ENCODE measurements at places on chromosomes 3 and 15. TPM values are rescaled to one million over a fixed set of nuclear protein-coding genes. Genes with fewer than 3 reads are reported as not detected.

LYZL4 gene
- not detected for total RNA-seq

DOCK3 gene
- 1.7 TPM for total RNA-seq

PROS1 gene
- 0.08 TPM for total RNA-seq

LARP6 gene
- total RNA-seq = 0.05 TPM

CDC25A gene
- 31.5 TPM for total RNA-seq

GRCh38 chr3:122719273-122719921 is 38.8 kb downstream of the PARP14 start:
- DNase-seq = no peak

- DNase-seq = no peak
These were observed 123.6 kb upstream of the GALNT15 start for GRCh38 chr3:16050641-16051467.

GRCh38 chr3:70249509-70250160 is 62.8 kb downstream of the MDFIC2 start:
- DNase-seq = no peak

DNA sequence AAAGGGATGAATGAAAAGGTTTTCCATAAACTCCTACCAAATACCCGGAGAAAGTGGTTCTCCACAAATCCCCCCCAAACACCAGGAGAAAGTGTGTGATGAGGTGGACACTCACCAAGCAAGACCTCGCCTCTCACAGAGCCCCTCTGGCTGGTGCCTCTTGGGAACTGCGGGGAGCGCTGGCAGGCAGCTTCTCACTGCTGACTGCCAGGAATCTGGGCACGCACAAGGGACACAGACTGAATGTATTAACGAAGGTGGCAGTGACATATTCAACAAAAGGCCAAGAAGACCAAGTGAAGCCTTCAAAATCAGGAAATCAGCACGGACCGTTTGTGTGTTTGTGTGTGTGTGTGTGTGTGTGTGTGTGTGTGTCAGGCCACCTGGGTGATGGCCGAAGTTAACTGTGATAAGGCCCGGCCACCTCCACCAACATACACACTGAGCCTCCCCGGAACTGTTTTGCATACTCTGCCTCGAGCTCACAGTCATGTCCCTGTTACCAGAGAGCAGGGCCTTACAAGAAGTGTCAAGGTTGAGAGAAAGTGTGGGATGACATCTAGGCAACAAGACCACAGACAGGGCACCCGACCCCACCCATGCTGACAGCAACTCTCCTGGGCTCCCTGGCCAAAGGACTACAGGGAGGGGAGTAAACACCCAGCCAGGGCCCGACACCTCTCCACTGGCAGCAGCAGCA is 18.0 kb downstream of the ATP10A start:
- no peak for DNase-seq

DNA sequence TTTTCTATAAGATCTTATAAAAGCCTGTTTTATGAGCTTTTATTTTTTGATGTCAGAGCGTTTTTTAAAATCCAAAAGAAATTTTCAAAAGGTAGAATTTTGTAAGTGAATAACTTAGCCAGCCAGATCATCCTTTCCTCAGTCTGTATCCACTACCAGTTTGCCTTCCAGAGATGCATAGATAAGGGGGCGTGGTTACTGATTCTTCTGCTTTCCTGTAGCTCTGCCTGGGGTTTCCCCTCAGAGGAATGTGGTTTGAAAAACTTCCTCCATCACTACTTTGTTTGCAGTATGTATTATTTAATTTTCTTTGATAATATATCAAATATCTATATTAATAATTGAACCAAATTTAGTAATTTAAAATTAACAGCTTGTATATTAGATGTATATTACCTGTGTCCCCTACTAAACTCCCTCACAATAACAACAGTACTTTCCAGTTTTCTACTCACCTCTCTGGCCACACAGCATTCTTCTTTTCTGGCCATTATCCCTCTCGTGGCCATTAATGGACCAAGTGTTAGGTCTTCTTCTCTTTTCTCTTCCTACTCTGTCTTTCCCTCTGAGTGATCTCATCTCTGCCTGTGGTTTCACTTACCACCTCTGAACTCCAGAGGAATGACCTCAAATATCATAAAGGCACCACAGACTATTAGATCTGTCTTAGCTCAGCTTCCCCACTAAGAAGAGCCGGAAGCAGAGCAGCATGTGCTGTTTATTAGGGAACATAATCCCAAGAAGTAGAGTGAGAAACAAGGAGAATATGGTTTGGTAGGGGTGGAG is 239.7 kb downstream of the UBE2E2 start:
- DNase-seq = no peak

- DNase-seq = no peak
These were observed 186.7 kb upstream of the GADL1 start for GRCh38 chr3:31081018-31081662.

DNA sequence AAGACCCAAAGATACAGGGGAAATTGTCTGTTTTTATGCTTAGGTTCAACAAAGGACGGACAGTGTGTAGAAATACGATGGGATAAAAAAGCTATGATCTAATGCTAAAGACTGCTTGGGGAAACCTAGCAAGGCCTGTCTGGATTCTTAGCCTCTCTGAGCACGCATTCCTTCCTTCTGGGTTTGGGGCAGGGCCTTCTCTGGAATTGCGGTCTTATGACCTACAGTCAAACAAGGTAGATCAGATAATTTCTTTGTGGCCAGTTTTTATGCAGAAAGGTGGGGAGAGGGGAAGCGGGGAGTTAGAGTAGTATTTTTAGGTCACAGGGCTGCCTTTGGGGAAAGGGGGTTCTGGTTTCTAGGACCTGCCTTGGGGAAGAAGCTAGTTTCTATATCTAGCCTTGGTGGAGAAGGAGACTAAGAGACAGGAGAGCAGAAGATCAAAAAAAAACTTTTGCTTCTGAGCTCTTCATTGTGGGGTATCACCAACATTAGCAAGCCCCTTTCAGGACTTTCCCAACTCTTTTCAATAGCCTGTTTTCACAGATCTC is 39.1 kb upstream of the LIPC start:
- no peak for DNase-seq

DNA sequence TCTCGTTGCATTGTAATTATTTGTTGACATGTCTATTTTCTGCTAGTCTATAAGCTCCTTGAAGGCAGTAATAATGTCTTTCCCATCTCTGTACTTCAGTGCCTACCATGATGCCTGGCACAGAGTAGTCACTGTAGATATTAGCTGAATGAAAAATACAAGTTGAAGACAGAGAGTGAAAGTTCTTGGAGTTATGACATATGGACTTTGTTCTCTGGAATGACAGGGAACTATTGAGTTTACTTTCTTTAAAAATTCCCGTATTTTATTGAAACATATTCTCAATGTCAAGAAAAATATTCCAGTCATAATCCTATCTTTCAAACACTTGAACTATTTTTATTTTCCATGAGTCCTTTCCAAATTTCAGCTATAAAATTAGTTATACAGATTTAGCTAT is 3.0 kb downstream of the BLM start:
- DNase-seq = no peak

DNA sequence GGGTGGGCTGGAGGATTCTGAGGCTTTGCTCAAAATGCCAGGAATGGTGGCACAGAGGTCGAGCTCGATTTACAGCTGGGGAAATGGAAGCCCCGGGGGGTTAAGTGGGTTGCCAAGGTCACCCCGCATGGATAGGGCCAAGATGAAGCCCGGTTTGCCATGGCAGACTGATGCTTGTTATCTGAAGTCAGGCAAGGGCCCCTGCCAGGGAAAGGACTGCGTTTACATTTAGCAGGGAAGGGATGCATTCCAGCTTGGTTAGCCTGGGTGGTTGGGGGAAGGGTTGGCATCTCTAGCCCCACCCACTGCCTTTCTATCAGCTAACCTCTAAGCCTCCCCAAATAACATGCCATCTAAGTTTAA is 79.0 kb downstream of the RPLP1 start:
- DNase-seq = no peak

- DNase-seq = no peak
These were observed 71.1 kb upstream of the SLC24A5 start for GRCh38 chr15:48049736-48050135.

Data from activated T-cell treated with anti-CD3 and anti-CD28 coated beads, Interleukin-2, amount 50 U/mL, for 4 hours (primary cell).